ENCODE measurements at places on chromosomes 2 and 18.
A peak's percentile ranks its signal among the peaks of the same experiment; 100 is the strongest.

- DNase-seq = no peak
Observed at GRCh38 chr2:152367547-152368390, 32.8 kb downstream of the FMNL2 start.

DNA sequence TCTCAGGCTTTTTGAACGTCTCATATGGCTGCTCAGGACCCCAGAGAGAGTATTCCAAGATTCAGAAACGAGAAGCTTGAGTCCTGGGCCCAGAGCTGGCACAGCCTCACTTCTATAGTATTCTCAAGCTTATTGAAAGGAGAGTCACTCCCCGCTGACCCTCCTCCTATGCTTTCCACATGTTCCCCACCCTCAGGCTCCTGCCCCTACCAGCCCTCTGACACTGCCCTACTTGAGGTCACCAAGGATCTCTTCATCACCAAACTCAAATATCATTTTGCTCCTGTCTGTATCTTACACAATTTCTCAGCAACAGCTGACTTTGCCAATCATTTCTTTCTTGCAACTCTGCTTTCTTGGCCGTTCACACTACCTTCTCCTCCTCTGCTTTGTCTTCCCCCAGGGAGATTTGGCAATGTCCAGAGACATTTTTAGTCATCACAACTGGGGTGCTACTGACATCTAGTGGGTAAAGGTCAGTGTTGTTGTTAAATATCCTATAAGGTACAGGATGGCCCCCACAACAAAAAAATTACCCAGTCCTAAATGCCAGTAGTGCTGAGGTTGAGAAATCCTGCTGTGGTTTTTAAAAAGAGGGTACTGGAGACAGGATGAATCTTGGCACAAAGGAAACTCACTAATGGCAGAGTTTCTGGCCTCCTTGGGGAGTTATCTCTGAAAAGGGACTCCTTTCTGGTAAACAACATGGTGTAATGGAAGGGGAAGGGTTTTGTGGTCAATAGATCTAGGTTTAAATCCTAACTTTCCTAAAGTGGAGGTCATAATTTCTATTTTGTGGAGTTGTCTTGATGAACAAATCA, 26.9 kb upstream of the INSIG2 start:
- peak; percentile 72 for DNase-seq

GRCh38 chr2:150335596-150335995, 151.9 kb downstream of the RND3 start:
- no peak for DNase-seq

DNA sequence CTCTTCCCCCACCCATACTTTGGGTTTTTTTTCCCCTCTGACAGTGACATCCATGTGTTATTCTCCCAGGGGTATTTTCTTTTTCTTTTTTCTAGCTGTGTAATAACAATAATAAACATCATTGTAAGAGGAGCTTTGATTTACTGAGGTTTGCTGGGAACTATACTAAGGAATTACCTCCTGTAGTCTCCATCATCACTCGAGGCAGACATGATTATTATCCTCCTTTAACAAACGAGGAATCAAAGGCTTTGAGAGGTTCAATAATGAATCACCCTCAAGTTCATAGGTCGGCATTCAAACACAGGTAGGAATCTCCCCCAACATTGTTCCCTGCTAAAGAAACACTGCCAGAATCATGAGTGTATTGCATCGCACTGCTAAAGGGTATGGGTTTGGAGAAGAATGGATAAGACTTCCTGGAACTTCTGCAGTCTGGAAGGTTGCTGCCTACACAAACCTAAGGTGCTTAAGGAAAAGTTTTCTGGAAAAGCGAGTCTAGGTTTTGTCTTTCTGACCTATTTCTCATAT, 260.2 kb upstream of the SESTD1 start:
- DNase-seq = no peak

- no peak for DNase-seq
Observed at GRCh38 chr2:98212092-98213000, 125.4 kb downstream of the VWA3B start.

DNA sequence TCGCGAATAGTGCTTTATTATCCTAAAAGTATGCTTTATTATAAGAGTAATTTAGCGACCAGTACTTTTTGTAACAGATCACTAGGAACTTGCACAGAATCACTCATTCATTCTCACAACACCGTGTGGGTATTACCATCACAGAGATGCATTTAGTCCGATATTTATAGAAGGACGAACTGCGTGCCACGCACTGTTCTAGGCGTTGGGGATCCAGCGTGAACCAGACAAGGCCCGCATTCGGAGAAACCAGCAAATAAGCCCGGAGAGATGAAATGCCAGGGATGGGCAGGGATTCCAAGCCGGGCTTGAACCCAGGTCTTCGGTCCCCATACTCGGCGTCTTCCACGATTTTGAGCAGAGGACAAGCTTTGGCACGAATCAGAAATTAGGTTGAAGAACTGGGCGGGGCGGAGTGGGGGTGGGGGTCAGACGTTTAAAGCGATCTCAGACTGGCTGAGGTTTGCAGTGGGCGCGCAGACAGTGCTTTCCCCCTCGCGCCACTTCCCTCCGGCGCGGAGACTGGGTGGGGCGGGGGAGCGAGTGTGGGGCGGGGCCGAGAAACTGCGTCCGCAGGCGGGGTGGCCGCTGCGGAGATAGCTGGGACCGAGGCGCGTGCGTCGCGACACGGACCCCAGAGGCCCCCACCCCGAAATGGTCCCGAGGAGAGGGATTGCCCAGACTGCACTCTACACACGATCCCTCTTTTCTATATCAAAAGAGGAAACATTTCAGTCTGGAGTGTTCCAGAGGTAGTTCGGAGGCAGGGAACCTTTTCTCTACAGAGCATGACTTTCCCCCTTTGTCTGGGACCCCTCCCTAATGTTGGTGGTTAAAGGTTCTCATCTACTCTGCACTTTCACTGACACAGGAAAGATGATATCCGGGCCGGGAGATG, 1.1 kb upstream of the CXCR4 start:
- no peak for DNase-seq

- DNase-seq = peak; percentile 98
Observed at GRCh38 chr2:75605770-75606529, 40.6 kb upstream of the MRPL19 start.

DNA sequence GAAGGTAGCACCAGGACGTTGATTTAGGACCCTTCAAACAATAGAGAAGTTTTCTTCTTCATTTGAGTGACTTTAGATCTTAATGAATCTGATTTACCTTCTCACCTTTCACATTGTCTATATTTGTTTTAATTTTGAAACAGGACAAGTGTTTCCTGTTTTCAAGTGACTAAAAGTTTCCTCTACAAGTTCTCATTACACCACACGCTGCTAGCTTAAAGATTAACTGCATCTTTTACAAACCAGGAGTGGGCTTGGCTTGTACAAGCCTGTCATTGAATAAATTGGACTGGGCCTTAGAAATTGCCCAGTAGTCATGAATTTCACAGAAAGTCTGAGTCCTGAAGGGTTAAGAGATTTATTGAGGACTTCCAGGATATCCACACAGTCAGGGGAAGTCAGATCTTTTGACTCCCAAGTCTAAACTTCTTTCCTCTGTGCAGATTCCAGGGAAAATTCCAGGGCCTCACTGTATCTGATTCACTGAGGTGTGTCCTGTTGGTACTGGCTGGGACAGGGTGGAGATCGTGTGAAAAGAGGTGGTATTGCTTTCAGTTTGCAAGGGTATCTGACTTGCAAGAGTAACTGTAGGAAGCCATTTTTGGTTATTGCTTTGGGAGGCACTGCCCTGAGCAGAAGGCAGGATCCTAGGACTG, 3.4 kb downstream of the SGPP2 start:
- no peak for DNase-seq

DNA sequence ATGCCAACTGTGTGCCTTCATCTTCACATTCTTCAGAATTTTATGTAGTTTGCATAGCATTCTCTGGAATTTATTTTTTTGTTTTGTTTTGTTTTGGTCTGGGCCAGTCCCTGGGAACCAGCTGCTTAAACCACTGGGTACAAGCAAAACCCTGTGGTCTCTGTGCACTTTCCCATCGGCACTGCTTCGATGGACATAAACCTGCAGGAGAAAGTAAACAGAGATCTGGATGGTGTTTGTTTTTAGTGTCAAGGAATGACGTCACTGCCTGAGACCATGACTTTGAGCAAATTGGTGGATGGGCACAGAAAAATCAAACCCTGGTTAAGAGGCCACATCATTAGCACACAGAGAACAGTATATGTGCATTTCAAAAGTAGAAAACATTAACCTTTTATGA, 64.7 kb upstream of the RASGRP3 start:
- DNase-seq = no peak

DNA sequence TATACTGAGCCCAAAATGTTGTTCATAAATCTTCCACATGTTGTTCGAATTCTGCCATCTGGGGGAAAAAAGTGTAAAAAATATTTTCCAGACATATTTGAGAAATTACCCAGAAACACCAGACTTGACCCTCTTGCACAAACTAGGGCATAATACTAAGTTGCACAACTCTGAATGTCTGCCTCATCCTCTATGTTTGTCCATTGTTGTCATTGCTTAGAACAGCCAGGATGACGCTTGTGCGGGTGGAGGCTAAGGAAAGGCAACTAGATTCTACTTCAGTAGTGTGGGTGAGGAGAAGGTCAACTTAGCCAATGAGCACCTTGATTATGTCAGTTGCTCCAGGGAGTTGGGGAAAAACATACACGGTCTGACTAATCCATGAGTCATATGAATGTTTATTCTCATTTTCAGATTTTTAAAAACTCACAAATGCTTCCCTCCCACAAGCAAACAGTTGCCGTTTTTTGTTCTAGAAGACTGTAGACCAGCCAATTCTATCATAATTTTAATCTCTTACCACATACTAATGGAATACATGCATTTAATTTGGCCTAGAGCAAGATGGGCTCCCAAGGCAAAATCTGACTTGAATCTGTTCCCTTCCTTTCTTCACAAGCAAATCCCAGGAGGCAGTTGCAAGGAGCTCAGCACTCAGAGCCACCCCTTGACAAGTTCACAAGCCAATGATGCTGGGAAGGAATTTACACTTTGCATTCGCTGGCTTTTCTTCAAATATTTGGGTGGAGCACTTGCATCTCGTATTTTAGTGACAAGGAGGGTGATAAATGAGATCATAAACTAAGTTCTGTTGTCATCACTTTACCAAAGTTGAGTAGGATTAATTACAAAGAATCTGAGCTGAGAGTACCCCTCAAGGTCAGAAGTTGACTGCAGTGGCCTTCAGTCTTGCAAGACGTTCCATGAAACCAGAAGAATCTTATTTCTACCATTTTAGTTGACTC, 163.2 kb upstream of the TWIST2 start:
- DNase-seq = peak; percentile 96

- no peak for DNase-seq
Observed at GRCh38 chr2:239179851-239180371, 220.9 kb downstream of the HDAC4 start.

DNA sequence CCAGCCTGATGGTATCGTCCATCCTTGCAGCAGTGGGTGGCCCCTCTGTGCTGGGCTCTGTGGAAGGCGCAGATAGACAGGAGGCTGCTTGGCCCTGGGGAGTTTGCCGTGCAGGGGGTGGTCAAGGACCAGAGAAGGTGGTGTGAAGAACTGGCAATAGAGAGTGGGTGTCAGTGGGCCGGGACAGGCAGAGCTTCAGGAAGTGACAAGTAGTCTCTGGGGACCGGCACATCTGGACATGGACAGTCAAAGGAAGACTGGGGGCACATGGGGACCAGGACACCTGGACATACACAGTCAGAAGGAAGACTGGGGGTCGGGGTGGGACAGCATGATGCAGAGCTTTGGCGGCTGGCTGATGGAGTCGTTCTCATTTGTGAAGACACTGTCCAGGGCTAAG, 335.9 kb downstream of the AGAP1 start:
- DNase-seq = no peak

GRCh38 chr18:59026364-59026763, 113.3 kb upstream of the SEC11C start:
- no peak for DNase-seq

- DNase-seq = no peak
Observed at GRCh38 chr2:86487062-86487461, 45.9 kb downstream of the KDM3A start.

GRCh38 chr18:22778996-22779395, 154.1 kb upstream of the RBBP8 start:
- DNase-seq = no peak

DNA sequence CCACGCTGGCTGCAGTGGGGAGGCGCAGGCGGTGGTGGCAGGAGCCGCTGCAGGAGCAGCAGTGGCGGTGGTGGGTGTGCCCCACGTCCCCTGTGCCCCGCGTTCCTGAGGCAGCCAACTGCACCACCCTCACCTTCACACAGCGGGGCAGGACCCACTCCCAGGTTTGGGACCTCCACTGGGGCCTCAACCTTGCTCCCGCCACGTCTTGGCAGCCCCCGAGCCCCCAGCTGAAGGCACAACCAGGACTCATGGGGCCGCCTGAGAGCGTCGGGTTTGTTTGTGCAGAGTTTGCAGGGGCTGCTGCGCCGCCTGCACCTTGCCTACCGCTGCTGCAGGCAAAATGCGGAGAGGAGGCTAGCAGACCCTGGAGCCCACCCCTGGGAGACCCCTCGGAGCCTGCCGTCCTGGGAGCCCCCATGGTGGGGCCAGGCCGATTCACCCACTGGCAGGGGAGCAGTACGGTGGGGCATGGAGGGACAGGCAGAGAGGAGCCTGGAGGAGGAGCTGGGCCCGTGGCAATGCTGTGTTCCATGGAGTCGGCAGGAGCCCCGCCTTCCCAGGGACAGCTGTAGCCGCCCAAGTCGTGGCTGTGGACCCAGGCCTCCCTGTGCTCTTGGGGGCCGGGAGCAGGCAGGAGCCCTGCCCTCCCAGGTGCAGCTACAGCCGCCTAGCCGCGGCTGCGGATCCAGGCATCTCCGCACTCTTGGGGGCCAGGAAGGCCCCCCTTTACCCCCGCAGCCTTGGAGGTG, 14.7 kb upstream of the EML6 start:
- DNase-seq = no peak

DNA sequence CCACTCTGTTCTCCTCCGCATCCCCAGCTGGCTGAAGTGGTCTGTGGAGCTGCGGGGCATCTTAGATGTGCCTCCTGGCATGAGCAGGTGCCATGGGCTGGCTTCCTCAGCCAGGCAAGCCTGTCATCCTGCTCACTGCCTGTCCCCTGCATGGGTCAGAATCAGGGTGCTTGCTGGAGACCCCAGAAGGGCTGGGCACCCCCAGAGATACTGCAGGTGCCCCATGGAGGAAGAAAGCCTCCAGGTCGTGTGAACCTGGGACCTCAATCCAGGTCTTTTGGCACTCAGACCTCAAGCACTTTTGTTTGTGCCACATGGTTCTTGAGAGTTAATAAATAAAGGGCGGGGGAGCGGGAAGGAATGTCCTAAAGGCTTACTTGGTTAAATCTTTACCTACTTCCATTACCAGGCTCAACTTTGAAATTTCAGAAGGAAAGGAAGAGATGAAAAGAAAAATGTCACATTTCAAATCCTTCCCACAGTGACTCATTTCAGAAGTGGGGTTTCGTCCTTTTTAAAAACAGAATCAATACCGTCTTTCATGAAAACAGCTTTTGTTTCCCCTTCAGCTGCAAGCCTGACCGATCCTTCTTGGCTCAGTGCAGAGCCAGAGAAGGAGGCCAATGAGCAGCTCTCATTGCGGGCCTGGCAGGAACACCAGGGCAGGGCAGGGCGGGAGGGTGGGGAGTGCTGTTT, 69.9 kb downstream of the RHOB start:
- DNase-seq = no peak

- no peak for DNase-seq
Observed at GRCh38 chr2:38598991-38599295, 3.8 kb downstream of the HNRNPLL start.

GRCh38 chr18:31143025-31143424, 19.6 kb downstream of the DSC1 start:
- DNase-seq = no peak

Measured in fibroblast of skin of left quadriceps (primary cell).